ENCODE measurements at places on chromosomes 2 and 18.
A peak's percentile ranks its signal among the peaks of the same experiment; 100 is the strongest.

DNA sequence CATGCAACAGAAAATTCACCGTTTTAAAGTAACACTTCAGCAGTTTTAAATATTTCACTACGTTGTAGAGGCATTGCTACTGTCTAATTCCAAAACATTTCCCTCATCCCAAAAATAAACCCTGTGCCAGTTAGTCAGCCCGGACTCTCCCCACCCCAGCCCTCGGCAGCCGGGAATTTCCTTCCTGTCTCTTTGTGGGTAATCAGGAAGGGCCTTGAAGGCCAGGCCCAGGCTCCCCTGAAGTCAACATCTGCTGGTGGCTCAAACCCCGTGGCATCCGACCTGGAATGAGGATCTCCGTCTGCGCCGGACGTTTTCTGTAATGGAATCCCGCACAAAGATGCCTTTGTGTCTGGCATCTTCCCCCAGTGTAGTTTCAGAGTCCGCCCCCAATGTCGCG, 219.6 kb downstream of the SNTG2 start:
- H3K4me3 ChIP-seq: no peak overlapping the region
- H3K27me3 ChIP-seq: no peaks in the 10 kb centered on the region
- H3K36me3 ChIP-seq: no peaks in the 10 kb centered on the region
- peaks cover 8% of the 10 kb centered on the region for H3K4me1 ChIP-seq

- H3K4me1 ChIP-seq: peaks cover 11% of the 10 kb centered on the region
- no peaks in the 10 kb centered on the region for H3K36me3 ChIP-seq
- no peak for DNase-seq
- H3K4me3 ChIP-seq: no peak overlapping the region
- H3K27ac ChIP-seq: no peak overlapping the region
- peaks cover 6% of the 10 kb centered on the region for H3K27me3 ChIP-seq
Measured at GRCh38 chr2:174024524-174025270, 59.5 kb upstream of the SP3 start.

- H3K4me1 ChIP-seq: peaks cover 9% of the 10 kb centered on the region
- peaks cover 7% of the 10 kb centered on the region for H3K36me3 ChIP-seq
- no peaks in the 10 kb centered on the region for H3K27me3 ChIP-seq
Measured at GRCh38 chr2:148989882-148990493, 48.5 kb upstream of the LYPD6B start.

GRCh38 chr2:25602333-25602723, 71.0 kb downstream of the DTNB start:
- H3K4me3 ChIP-seq: no peak overlapping the region
- peak overlapping the region; percentile 9 for H3K27ac ChIP-seq
- no peaks in the 10 kb centered on the region for H3K27me3 ChIP-seq

- H3K4me3 ChIP-seq: no peak overlapping the region
- peak overlapping the region; percentile 73 for H3K27ac ChIP-seq
- H3K27me3 ChIP-seq: peaks cover 25% of the 10 kb centered on the region
- no peak for DNase-seq
- H3K4me1 ChIP-seq: peaks cover 6% of the 10 kb centered on the region
- H3K36me3 ChIP-seq: peaks cover 2% of the 10 kb centered on the region
Measured at GRCh38 chr2:25190536-25190935, 22.2 kb upstream of the POMC start.

- H3K27ac ChIP-seq: peak overlapping the region; percentile 80
- H3K36me3 ChIP-seq: peaks cover 15% of the 10 kb centered on the region
- peak overlapping the region; percentile 15 for H3K4me3 ChIP-seq
- H3K27me3 ChIP-seq: peaks cover 4% of the 10 kb centered on the region
- peaks cover 19% of the 10 kb centered on the region for H3K4me1 ChIP-seq
- DNase-seq: no peak
Measured at GRCh38 chr18:24470805-24471204, 10.4 kb downstream of the HRH4 start.

GRCh38 chr2:240296476-240297255, 138.8 kb upstream of the GPC1 start:
- no peaks in the 10 kb centered on the region for H3K4me1 ChIP-seq
- peaks cover 41% of the 10 kb centered on the region for H3K27me3 ChIP-seq
- no peak overlapping the region for H3K4me3 ChIP-seq
- DNase-seq: no peak
- H3K36me3 ChIP-seq: no peaks in the 10 kb centered on the region
- H3K27ac ChIP-seq: no peak overlapping the region
